ENCODE measurements at places on chromosomes 2 and 18.

- no peak for DNase-seq
These were observed 210.3 kb upstream of the RBMS1 start for GRCh38 chr2:160703648-160704585.

DNA sequence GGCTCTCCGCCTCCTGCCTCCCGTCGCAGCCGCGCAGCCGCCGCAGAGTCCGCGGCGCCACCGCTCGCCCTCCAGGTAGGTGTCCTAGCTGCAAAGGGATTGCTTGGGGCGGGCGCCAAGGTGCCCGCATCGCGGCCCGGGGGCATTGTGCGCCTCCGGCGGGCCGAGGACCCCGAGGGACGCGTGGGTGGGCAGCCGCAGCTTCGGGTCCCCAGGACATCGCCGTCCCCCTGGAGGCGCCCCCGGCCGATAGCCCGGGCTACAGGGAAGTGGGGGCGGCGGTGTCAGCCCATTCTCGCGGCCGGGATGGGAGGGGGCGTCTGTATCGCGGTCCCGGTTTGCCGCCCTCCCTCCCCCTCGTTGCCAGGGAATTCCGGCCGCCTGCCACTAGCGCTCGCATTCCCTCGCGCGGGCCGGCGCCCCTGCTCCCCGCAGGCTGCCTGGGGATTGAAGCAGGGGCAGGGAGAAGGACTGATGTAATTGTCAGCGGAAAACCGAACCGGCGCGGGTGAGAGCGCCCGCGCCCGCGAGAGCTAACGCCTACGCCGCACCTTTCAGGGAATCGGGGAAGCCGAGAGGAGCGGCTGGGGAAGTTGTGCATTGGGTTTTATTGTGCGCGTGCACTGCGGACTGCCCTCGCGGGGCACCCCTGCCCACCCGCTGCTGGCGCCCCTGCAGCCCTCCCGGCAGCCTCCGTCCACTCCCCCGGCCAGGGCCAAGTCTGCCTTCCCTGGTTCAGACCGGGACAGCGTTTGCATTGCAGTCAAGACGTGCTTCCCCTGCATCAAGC lies 483 bp downstream of the OSBPL6 start:
- DNase-seq = peak; percentile 32

- DNase-seq = no peak
These were observed 56.9 kb downstream of the MFSD6 start for GRCh38 chr2:190465060-190465459.

- no peak for DNase-seq
These were observed 33.7 kb downstream of the MRPL33 start for GRCh38 chr2:27805180-27805579.

DNA sequence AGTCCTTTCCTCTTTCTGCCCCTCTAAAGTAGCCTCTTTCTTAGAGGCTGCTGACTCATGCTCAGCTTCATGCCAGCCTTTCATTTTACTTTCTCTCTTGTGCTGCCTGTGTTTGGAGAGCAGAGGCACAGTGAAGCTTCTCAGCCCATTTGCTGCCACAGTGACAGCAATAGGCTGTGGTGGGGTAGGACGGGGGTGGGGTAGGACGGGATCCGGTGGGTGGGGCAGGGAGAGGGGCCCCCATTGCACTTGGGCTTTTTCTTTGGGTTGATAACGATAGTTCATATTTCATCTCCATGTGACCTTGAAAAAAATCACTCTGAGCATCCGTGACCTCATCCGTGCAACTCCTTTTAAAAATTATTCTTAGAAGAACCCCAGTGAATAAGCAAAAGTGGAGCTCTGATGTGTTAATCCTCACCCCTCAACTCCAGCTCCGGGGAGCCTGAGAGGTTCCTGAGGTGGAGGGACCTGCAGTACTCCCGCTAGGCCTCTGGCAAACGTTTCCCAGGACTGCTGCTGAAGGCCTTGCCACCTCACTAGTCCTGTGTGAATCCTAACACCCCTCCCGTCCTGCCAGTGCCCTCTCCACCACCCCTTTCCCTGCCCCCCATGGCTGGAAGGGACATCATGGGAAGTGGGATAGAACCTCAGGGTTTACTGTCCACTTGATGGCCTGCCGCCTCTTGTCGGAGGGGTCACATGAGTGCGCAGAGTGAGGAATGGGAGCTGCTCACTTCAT lies 70.8 kb downstream of the INPP4A start:
- DNase-seq = no peak
